ENCODE measurements at places on chromosomes 4 and X. TPM values are rescaled to one million over a fixed set of nuclear protein-coding genes. Genes with fewer than 3 reads are reported as not detected.

TRIM75 gene
- not detected for total RNA-seq

DRD5 gene
- not detected for total RNA-seq

GCNA gene
- total RNA-seq: 1.9 TPM

EREG gene
- 160 TPM for total RNA-seq

CEP135 gene
- 3.4 TPM for total RNA-seq

ALB gene
- 0.28 TPM for total RNA-seq

HTN3 gene
- not detected for total RNA-seq

PARM1 gene
- 0.71 TPM for total RNA-seq

GPR50 gene
- not detected for total RNA-seq

CDS1 gene
- total RNA-seq: 29.7 TPM

RBMXL3 gene
- total RNA-seq: not detected

LRP2BP gene
- total RNA-seq: 0.43 TPM

MAGED4B gene
- 0.57 TPM for total RNA-seq

HMGB2 gene
- total RNA-seq: 55.0 TPM

SATL1 gene
- total RNA-seq: not detected

YTHDC1 gene
- 62.0 TPM for total RNA-seq

GAK gene
- 67.0 TPM for total RNA-seq

MORF4L2 gene
- 272 TPM for total RNA-seq

MAGEA9 gene
- not detected for total RNA-seq

MAMLD1 gene
- total RNA-seq: under 0.01 TPM

SLC10A6 gene
- 41.0 TPM for total RNA-seq

PHOX2B gene
- total RNA-seq: not detected

ZFYVE28 gene
- total RNA-seq: 0.93 TPM

USP17L24 gene
- not detected for total RNA-seq

SMIM43 gene
- not detected for total RNA-seq

BLOC1S4 gene
- 12.6 TPM for total RNA-seq

NPY2R gene
- not detected for total RNA-seq

CCDC158 gene
- 0.34 TPM for total RNA-seq

TCP11X2 gene
- not detected for total RNA-seq

PNMA6A gene
- total RNA-seq: 0.57 TPM

SPANXN4 gene
- total RNA-seq: not detected

GIMD1 gene
- total RNA-seq: not detected

MAGEA4 gene
- not detected for total RNA-seq

MAGEB17 gene
- not detected for total RNA-seq

ADRA2C gene
- total RNA-seq: 0.93 TPM

FNIP2 gene
- total RNA-seq: 15.4 TPM

PDLIM3 gene
- total RNA-seq: 0.68 TPM

TRO gene
- total RNA-seq: 0.14 TPM

PDHA1 gene
- 175 TPM for total RNA-seq

TBCK gene
- total RNA-seq: 45.3 TPM

IBSP gene
- not detected for total RNA-seq

KCND1 gene
- 0.93 TPM for total RNA-seq

FAM47E gene
- 0.34 TPM for total RNA-seq

CXCL6 gene
- total RNA-seq: not detected

PRRG3 gene
- total RNA-seq: not detected

JAKMIP1 gene
- not detected for total RNA-seq

DMRTC1B gene
- total RNA-seq: not detected

GUCY1B1 gene
- total RNA-seq: 1.4 TPM

ADH1A gene
- not detected for total RNA-seq

ASB12 gene
- total RNA-seq: not detected

ERAS gene
- not detected for total RNA-seq

LGI2 gene
- not detected for total RNA-seq

FAM9C gene
- total RNA-seq: not detected

All from nasal cavity respiratory epithelium epithelial cell of viscerocranial mucosa (primary cell).